ENCODE measurements at places on chromosomes 16 and 17. TPM values are rescaled to one million over a fixed set of nuclear protein-coding genes. Genes with fewer than 3 reads are reported as not detected.

Gene TAC4
- total RNA-seq: not detected

- DNase-seq: no peak
Observed at GRCh38 chr17:38617967-38618760, 12.4 kb upstream of the SRCIN1 start.

GRCh38 chr16:58155839-58156238 is 26.7 kb upstream of the CFAP20 start:
- DNase-seq: no peak

- no peak for DNase-seq
Observed at GRCh38 chr17:5408186-5408585, 11.3 kb downstream of the NUP88 start.

GRCh38 chr16:59173408-59173831 is 439.3 kb upstream of the GOT2 start:
- DNase-seq: no peak
